ENCODE measurements at places on chromosomes 11 and 22.
A peak's percentile ranks its signal among the peaks of the same experiment; 100 is the strongest.

GRCh38 chr11:89495951-89496350 lies 4.8 kb upstream of the NOX4 start:
- no peak for DNase-seq

DNA sequence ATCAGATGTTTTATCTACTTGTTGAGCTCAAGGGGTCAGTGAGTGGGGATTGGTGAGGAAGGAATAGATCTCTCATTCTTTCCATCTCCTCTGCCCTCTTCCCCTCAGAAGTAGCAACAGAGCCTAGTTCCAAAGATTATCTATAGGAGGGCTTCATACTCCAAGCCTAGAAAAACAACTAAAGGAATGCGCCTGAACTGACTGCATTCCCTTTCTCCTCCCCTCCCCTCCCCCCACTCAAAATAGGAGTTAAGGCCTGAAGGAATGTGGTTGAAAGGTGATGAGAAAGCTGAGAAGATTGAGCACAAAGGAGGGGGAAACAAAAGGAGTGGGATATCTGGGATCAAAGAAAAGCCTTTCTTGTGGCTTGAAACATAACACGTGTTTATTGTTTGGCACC lies 10.5 kb downstream of the EMSY start:
- DNase-seq = no peak

DNA sequence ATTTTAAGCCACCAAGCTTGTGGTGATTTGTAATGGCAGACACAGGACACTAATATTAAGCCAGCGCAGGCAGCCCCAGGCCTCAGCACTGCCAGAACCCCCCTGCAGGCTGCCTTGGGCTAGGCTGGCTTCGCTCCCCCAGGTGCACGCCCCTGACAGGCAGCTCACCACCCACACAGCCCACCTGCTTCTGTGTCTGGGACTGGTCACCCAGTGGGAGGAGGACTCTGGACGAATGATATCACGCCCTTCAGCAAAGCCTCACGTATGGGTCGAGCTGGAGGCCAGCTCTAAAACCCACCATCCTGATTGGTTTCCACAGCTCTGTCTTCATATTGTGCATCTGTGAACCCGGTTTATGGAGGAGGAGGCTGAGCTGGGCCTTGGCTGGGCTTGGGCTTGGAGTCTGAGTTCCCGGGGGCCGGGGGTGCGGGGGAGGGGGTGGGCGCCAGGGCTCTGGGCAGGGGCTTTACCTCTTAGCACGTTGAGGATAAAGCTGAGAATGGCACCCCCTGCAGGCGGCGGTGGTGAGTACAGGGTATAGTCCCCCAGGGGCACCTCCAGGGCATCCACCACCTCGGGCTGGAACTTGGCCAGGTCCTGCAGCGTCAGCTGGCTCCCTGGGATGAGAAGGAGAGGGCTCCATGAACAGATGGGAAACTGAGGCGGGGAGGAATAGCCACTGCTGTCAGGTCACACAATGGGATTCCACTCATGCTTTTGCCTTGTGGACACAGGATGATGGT lies 13.8 kb downstream of the GGT5 start:
- peak; percentile 59 for DNase-seq

DNA sequence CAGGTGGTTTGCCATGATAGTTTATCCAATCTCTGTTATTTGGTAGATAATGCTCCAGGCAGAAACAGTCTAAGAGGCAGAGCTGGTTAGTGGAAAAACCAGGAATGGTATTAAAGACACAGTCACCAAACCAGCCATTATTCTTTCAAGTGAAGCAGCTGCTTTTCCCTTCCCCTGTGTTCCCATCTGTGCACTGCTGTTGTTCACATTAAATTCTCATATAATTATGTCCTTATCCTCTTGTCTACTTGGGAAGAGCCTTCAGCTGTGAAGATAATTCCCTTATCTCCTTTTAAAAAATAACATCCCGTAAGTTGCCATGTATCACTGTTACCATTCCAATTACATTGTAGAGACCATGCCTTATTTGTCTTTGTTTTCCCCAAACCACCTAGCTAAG lies 5.2 kb upstream of the TBCEL start:
- no peak for DNase-seq

DNA sequence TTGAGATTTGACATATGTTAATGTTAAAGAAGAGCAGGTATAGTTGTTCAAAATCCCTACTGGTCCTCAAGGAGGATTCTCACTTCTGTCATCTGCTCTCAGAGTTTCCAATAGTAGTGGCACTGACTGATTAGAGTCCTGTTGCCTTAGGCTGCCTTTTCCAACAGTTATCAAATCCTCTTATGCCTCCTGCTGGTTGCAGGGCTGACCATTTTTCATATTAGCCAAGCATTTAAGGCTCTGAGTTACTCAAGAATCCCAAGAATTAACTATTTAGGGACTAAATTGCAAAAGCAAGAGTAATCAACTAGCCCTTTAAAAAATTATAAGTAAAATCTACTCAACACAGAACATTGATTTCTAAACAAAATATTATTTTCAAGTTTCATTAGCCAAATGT lies 212.0 kb upstream of the CHORDC1 start:
- no peak for DNase-seq

DNA sequence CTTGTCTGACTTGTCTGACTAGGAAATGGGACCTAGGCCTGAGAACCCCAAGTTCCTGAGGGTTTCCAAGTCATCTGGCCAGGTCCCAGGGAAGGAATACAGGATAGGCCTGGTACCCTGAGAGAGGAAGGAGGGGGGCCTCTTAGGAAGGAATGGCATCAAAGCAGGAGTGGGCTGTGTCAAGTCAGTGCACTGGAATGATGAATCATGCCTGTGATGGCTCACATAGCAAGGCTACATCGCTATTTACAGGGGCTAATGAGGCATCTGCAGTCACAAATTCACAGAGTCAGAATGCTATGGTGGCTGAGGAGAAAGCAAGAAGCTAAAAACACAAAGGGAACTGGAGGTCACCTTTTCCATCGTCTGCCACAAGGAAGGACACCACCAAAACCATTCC lies 247.3 kb downstream of the NXPE2 start:
- no peak for DNase-seq

- DNase-seq = no peak
Measured at GRCh38 chr22:17060126-17060525, 24.7 kb upstream of the IL17RA start.

GRCh38 chr11:74773476-74773875 lies 24.8 kb downstream of the RNF169 start:
- no peak for DNase-seq
